ENCODE measurements at places on chromosomes 2 and 18.

DNA sequence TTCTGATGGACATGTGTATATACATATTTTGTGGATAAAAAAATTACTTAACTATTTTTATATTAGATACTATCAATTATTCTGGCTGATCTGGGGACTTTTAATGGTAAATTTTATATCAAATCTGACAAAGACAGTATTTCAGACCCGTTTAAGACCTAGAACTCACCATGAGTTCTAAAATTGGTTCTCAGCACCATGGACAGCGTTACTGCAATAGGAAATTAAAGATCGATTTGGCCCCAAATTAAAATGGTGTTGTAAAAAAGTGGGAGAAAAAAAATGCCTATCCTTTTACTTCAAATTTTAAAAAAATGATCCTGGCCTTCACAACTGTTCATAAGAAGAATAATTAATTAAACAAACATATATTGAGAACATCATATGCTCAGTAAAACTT is 919 bp upstream of the SCN2A start:
- H3K4me1 ChIP-seq = no peaks in the 10 kb centered on the region
- no peak overlapping the region for H3K27ac ChIP-seq
- no peaks in the 10 kb centered on the region for H3K27me3 ChIP-seq
- H3K4me3 ChIP-seq = no peak overlapping the region
- no peak for DNase-seq

DNA sequence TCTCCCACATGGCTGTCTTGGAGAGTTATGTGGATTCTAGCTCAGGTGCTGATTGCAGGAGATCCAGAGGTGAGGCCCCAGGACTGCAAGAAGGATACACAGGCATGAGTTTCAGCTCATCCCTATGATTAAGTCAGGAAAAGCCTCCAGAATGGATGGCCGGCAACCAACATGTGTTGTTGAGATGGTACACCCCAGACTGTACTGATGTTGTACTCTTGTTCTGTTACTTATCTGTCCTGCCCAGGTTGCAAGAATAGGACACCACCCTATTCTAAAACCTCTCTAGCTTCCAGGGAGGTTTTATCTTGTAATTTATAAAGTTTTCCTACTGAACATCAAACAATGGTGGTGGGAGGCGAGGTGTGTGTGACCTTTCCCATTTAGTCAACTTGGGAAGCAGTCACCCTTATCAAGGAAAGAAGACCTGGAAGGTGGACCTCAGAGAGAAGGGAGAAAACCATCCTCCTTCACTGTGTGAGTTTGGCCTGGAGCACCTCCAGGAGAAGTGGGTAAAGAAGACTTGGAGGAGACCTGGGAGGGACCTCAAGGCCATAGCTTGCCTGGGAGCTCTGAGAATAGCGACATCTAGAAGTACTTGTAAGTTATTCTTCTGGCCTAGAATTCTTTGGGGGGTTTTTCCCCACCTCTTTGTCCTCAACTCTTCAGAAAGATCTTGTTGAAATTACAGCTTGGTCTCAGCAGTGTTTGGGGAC is 8.6 kb downstream of the FAM124B start:
- H3K36me3 ChIP-seq = no peaks in the 10 kb centered on the region
- no peaks in the 10 kb centered on the region for H3K4me1 ChIP-seq
- H3K4me3 ChIP-seq = no peak overlapping the region
- no peaks in the 10 kb centered on the region for H3K27me3 ChIP-seq

GRCh38 chr2:75641587-75641986 is 5.0 kb upstream of the MRPL19 start:
- no peaks in the 10 kb centered on the region for H3K36me3 ChIP-seq
- no peaks in the 10 kb centered on the region for H3K27me3 ChIP-seq
- no peak overlapping the region for H3K4me3 ChIP-seq

DNA sequence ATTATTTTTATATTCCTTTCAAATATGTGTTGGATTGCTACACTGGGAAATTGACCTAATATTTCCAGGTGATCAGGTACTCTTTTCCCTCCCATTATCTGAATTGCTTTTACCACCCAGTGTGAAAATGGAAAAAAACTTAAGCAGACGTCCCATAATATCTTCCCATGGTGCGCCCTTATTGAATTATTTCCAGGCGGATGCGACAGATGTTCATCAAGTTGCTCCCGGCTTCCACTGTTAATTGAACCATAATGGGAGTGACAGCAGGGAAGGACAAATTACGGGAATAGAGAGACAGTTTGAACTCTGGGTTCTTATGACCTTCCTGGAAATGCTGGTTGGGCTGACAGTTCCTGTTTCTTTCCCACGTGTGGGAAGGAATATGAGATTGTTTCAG is 93.3 kb downstream of the THSD7B start:
- no peak overlapping the region for H3K4me3 ChIP-seq
- no peaks in the 10 kb centered on the region for H3K27me3 ChIP-seq
- no peaks in the 10 kb centered on the region for H3K4me1 ChIP-seq
- no peak for DNase-seq
- H3K36me3 ChIP-seq = no peaks in the 10 kb centered on the region

- no peak overlapping the region for H3K27ac ChIP-seq
- H3K27me3 ChIP-seq = no peaks in the 10 kb centered on the region
These were observed 413.2 kb upstream of the SLC14A2 start for GRCh38 chr18:45202061-45202460.

DNA sequence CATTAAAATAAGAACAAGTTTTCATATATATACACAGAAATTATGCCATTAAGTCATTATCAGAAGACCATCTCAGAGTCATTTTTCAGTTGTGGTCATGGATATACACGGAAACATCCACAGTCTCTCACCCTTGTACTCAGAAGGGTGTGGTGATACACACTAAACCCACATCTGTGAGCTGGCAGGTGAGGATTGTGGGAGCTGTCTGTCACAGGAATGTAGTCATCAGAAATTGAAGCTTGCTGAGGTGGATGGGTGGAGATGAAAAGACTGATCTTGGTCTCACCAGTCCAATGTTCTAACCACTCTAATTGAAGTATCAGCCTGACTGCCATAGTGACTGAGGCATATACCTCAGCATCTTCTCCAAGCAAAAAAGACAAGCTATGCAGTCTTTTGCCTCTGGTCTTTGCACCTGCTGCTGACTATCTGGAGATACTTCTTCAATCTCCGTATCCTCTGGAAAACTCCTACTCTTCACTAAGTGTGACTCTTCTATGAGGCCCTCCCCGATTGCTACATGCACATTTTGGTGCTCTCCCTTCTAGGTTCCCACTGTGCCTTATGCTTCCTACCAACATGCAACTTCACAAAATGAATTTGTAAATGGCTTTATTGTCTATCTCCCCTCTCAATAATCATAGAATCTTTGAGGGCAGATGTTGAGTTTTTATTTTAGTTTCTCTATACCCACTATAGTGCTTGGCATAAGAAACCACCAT is 232.8 kb downstream of the DYM start:
- DNase-seq = no peak
- H3K27me3 ChIP-seq = no peaks in the 10 kb centered on the region

DNA sequence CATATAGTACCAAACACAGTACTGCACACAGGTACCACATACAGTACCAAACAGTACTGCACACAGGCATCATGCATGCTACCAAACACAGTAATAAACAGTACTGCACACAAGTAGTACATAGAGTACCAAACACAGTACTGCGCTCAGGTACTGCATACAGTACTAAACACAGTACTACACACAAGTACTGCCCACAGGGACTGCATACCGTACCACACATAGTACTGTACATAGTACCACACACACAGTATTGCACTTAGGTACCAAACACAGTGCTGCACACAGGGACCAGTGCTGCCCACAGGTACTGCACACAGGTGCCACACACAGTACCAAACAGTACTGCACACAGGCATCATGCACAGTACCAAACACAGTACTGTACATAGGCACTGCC is 74.9 kb downstream of the ZNF236 start:
- no peak overlapping the region for H3K27ac ChIP-seq
- no peaks in the 10 kb centered on the region for H3K27me3 ChIP-seq
- no peak for DNase-seq
- peaks cover 52% of the 10 kb centered on the region for H3K36me3 ChIP-seq
- H3K4me1 ChIP-seq = no peaks in the 10 kb centered on the region

DNA sequence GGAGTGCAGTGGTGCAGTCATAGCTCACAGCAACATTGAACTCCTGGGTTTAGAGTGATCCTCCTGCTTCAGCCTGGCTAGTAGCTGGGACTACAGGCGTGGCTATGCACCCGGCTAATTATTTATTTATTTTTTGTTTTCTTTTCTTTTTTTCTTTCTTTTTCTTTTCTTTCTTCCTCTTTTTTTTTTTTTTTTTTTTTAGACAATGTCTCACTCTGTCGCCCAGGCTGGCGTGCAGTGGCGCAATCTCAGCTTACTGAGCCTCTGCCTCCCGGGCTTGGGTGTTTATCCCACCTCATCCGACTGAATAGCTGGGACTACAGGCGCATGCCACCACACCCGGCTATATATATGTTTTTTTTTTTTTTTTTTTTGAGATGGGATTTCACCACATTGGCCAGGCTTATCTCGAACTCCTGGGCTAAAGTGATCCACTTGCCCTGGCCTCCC is 1.4 kb upstream of the ANXA4 start:
- H3K27ac ChIP-seq = peak overlapping the region; percentile 95
- peak; percentile 63 for DNase-seq
- no peaks in the 10 kb centered on the region for H3K36me3 ChIP-seq
- no peaks in the 10 kb centered on the region for H3K27me3 ChIP-seq
- H3K4me3 ChIP-seq = peak overlapping the region; percentile 96

- no peak overlapping the region for H3K27ac ChIP-seq
- no peaks in the 10 kb centered on the region for H3K27me3 ChIP-seq
These were observed 54.8 kb upstream of the DOCK10 start for GRCh38 chr2:225097035-225097434.

GRCh38 chr2:237253046-237253702 is 160.8 kb downstream of the COL6A3 start:
- H3K36me3 ChIP-seq = no peaks in the 10 kb centered on the region
- DNase-seq = no peak
- no peak overlapping the region for H3K4me3 ChIP-seq
- no peaks in the 10 kb centered on the region for H3K27me3 ChIP-seq
- H3K27ac ChIP-seq = no peak overlapping the region
- H3K4me1 ChIP-seq = peaks cover 9% of the 10 kb centered on the region

DNA sequence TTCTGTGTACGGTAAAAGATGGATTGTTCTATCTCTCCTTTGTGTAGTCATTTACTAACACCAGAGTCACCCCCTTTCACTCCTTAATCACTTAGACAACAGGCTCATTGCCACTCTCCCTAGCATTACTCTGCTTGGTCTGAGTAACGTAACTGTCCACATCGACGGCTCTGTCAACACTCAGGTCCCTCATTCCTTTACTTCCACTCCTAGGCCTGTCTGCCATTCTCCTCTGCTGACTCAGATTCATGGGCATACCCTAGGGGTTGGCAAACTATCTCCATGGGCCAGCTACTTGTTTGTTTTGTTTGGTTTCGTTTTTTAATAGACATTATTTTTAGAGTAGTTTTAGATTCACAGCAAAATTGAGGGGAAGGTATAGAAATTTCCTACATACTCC is 243.9 kb downstream of the NR4A2 start:
- no peak overlapping the region for H3K4me3 ChIP-seq
- H3K36me3 ChIP-seq = no peaks in the 10 kb centered on the region
- H3K27me3 ChIP-seq = no peaks in the 10 kb centered on the region
- no peak overlapping the region for H3K27ac ChIP-seq

GRCh38 chr2:240460781-240461431 is 25.4 kb downstream of the GPC1 start:
- H3K36me3 ChIP-seq = peaks cover 17% of the 10 kb centered on the region
- no peak overlapping the region for H3K4me3 ChIP-seq
- DNase-seq = no peak

GRCh38 chr2:11236335-11236734 is 81.1 kb downstream of the SLC66A3 start:
- H3K27me3 ChIP-seq = no peaks in the 10 kb centered on the region
- H3K4me3 ChIP-seq = no peak overlapping the region
- H3K36me3 ChIP-seq = no peaks in the 10 kb centered on the region
- no peak for DNase-seq
- H3K4me1 ChIP-seq = peaks cover 20% of the 10 kb centered on the region

DNA sequence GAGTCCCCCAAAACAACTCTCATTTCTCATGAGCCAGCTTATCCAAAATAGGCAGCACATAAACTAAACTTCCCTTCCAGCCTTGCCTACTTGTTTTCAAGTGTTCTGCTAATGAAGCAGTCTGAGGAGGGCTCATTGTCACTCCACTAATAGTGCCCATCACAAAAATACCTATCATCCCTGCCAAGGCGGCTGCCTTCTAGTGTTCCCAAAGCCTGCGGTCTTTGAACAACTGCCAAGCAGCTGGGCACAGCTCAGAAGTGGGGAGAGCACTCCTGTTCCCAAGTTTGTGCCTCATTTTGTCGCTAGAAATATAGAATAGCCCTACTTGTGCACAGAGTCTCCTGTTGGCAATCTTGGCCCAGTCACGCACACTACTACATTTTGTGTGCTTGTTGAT is 50.3 kb downstream of the DTNA start:
- H3K4me1 ChIP-seq = peaks cover 19% of the 10 kb centered on the region
- no peak for DNase-seq
- peaks cover 9% of the 10 kb centered on the region for H3K36me3 ChIP-seq
- H3K27ac ChIP-seq = no peak overlapping the region
- no peaks in the 10 kb centered on the region for H3K27me3 ChIP-seq

DNA sequence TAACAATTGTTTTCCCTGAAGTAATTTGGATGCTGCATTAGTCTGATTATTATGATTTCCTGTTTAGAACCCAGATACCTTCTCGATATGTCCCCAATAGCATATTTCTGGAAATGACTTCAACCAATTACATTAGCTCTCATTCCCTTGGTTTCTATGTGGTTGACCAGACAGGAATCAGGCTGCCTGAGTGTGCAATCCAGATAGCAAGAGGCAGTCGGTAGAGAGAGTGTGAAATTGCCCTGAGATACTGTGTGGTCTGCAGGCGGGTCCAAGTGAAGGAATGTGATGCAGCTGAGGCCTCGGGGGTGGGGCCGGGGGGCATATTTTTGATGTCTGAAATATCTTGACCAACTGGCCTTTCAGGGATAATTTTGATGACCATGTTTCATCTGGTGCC is 143.9 kb upstream of the ITGA6 start:
- DNase-seq = no peak
- no peaks in the 10 kb centered on the region for H3K27me3 ChIP-seq
- no peak overlapping the region for H3K4me3 ChIP-seq
- no peak overlapping the region for H3K27ac ChIP-seq
- H3K4me1 ChIP-seq = no peaks in the 10 kb centered on the region
